Kidney (tissue), 22 donors: ENCODE measurements at places on chromosomes 12 and 14. TPM values are rescaled to one million over a fixed set of nuclear protein-coding genes. Genes with fewer than 3 reads are reported as not detected.

DNA sequence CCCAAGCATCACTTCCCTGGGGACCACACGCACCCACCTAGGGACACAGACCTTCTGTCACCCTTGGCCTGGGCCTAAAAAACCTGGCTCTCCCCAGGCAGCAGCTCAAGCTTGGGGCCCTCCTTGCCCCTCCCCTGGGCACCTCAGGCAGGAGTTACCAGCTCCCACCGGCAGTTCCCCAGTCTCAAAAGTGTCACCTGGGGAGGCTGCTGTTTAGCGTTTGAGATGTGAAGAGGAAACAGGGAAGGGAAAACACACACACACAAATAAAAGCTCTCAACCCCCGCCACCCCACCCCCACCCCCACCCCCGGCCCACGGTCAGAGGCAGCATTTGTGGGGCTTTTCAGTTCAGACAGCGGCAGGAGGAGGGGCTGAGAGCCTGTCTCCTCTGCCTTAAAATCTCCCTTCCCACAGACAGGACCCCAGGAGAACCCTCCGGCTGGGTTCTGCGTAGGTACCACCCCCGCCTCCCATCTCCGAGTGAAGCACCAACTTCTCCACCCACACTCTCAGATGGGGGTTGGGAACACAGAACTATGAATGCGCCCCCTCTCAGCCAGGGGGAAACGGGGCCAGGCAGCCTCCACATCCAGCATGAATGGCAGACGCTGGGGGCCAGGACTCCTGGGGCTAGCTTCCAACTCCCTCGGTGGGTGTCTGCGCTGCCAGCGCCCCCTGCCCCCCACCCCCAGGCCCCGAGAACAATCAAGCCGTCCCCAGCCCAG is 3.0 kb downstream of the NCOR2 start:
- DNase-seq, result no peak
- H3K36me3 ChIP-seq, result no peaks in the 10 kb centered on the region
- no peaks in the 10 kb centered on the region for H3K27me3 ChIP-seq
- H3K4me3 ChIP-seq, result no peak overlapping the region
- no peak overlapping the region for H3K27ac ChIP-seq

CISTR gene
- not detected for total RNA-seq

GZMB gene
- 1.6 TPM for total RNA-seq

- no peaks in the 10 kb centered on the region for H3K36me3 ChIP-seq
- peak overlapping the region; percentile 99 for H3K27ac ChIP-seq
- H3K4me1 ChIP-seq, result peaks cover 4% of the 10 kb centered on the region
- peak overlapping the region; percentile 85 for H3K4me3 ChIP-seq
These were observed 972 bp downstream of the SAMD4A start for GRCh38 chr14:54567639-54568561.

COQ5 gene
- total RNA-seq, result 26.5 TPM

FITM1 gene
- 1.3 TPM for total RNA-seq

DNA sequence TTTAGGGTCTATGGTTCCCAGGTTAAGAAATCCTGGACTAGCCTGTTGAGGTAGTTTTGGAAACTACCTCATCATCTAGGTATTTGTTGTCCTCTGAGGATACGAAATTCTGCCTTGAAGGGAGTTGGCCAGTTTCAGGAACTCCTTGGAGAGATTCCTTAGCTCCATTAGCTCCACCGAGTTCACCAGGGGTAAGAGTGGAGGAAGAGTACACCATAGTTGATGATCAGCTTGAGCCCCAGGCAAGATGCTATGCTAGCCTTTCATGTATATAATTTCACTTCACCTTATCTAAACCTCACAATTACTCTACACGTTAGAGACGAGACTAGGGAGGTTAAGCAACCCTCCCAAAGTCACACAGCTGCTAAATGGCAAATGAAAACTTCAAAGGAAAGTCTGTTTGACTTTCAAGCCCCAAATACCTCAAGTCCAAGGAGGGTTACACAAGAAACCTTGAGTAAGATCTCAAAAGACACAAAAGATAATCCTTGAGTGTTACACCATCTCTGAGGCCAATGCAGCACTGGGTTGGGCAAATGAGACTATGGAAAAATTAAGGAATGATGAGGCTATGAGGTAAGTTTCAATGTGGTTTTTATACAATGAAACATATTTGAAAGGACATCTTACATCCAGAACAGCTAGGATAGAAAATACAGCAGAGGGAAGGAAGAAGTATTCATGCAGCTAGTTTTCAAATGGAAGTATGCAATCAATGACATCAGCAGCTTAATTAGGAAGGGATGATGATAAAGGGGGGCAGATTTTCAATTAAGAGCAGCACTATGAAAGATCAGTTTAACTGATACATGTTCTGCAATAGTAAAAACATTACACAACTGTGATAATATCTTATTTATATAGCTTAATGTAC is 97.2 kb upstream of the KRAS start:
- no peak overlapping the region for H3K27ac ChIP-seq
- no peaks in the 10 kb centered on the region for H3K36me3 ChIP-seq
- no peaks in the 10 kb centered on the region for H3K27me3 ChIP-seq
- no peaks in the 10 kb centered on the region for H3K4me1 ChIP-seq

- H3K4me1 ChIP-seq, result peaks cover 6% of the 10 kb centered on the region
- H3K27ac ChIP-seq, result no peak overlapping the region
- no peaks in the 10 kb centered on the region for H3K27me3 ChIP-seq
- no peak for DNase-seq
- no peaks in the 10 kb centered on the region for H3K36me3 ChIP-seq
These were observed 14.3 kb upstream of the PPP1R13B start for GRCh38 chr14:103861413-103862392.

DNA sequence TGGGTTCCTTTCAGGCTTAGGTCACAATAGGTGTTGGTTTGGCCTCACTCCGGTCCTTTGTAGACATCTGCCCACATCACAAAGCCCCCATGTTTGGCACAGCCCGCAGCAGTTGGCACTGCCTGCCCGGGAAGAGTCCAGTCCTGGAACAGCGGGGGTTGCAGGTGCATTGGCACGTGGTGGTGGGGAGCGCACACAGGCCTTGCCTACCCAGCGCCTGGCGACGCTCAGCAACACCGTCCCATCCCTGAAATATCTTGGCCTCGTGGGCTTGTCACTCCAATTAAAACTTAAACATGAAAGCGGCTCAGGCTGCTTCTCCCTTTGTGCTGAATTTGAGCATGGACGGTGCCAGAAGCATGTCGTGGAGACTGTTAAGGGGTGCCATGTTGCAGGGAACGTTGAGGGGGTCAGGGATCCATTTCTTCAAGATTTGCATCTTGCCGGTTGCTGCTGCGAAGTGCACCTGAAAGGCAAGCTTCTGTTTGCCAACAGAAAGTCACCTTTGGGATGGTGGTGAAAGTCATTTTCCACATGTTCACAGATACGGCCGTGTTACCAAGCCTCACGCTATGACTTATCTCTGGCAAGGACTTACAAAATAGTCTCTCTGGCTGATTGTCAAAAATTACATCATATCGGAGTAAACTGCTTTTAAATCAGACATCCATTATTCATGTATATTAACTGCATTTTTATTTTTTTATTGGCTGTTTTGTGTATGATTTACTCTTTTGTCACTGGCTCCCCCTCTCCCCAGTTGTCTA is 91.5 kb downstream of the FBXW8 start:
- H3K27ac ChIP-seq, result no peak overlapping the region
- peaks cover 3% of the 10 kb centered on the region for H3K36me3 ChIP-seq
- H3K4me1 ChIP-seq, result no peaks in the 10 kb centered on the region
- H3K4me3 ChIP-seq, result no peak overlapping the region
- no peak for DNase-seq
- H3K27me3 ChIP-seq, result no peaks in the 10 kb centered on the region

TMEM52B gene
- 25.7 TPM for total RNA-seq

DNA sequence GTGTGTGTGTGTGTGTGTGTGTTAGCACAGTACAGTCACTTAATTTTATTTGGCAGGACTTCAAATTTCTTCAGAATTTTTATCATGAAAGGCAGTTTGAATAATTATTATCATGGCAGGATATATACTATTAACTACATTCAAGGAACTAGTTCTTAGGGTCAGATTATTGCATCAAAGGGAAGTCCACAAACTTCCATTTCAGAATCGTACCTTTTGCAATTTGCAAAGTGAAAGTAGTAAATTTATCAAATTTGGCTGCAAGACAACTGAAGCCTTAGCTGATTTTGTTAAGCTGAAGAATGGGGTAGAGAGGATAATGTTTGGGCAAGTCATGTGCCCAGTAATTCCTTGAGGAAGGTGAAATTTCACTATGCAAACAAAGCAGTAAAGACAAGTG is 68.2 kb downstream of the PLEKHG7 start:
- H3K27ac ChIP-seq, result no peak overlapping the region
- peaks cover 3% of the 10 kb centered on the region for H3K36me3 ChIP-seq
- H3K4me1 ChIP-seq, result no peaks in the 10 kb centered on the region
- no peak for DNase-seq
- H3K4me3 ChIP-seq, result no peak overlapping the region

DNA sequence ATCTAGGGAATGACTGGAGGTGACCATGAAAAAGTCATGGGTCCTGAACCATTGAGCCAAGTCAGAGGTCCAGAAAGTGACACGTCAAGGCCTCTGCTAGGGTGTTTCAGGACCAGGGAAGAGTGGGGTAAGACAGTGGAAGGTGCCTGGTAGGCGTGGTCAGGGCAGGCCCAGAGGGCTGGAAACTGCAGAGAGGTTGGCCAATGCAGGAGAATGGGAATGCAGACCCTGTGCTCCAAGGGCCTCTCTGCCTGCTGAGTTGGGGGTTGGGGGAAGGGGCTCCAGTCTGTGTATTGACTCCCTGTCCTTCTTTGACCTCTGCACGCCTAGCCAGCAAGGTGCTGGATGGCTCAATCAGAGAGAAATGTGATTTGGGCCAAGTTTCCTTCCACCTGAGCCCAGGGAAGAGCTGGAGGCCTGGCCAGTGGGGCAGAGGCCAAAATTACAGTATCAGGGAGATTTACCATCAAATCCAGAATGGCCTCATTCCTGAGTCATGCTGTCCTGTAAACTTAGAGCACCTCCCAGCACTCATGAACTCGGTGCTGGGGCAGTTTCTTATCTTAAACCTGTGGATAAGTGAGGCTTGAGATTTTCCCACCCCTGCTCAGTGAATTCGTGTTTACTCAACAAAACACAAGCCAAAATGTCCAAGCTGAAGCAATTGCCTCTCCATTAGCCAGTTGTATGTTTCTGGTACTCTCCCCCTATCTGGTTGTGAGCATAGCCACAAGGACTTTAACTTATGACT is 24.4 kb downstream of the IRF2BPL start:
- no peaks in the 10 kb centered on the region for H3K27me3 ChIP-seq
- peaks cover 42% of the 10 kb centered on the region for H3K4me1 ChIP-seq
- H3K27ac ChIP-seq, result peak overlapping the region; percentile 20
- no peak for DNase-seq

DNA sequence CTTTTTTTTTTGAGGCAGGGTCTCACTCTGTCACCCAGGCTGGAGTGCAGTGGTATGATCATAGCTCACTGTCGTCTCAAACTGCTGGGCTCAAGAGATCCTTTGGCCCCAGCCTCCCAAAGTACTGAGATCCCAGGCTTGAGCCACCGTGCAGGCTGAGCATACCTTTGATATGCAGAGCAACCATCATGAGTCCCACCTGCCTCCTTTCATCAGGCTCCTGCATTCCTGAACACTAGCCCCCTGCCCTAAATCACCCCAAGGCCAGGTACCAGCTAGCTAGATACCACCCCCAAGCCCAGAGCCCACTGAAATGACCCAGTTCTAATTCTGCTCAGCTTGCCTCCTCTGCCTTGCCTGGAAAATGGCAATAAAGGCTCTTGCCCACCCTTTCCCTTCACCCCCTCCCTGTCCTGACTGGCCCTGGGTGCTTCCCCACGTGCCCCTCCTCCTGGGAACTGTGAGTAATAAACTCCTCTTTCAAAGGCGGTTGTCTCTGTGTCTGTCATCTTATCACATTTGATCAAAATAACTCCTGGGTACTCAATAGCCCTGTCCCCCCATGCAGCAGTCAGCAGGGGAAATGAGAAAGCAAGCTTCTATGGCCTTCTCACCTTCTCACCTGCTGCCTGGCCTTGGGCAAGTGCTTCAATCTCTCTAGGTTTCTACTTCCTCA is 6.4 kb upstream of the BRF1 start:
- no peaks in the 10 kb centered on the region for H3K36me3 ChIP-seq
- H3K4me3 ChIP-seq, result no peak overlapping the region
- no peak for DNase-seq
- H3K4me1 ChIP-seq, result no peaks in the 10 kb centered on the region
- H3K27me3 ChIP-seq, result no peaks in the 10 kb centered on the region

GRCh38 chr14:72612041-72612440 is 281.9 kb downstream of the DPF3 start:
- DNase-seq, result no peak
- no peak overlapping the region for H3K27ac ChIP-seq
- H3K36me3 ChIP-seq, result no peaks in the 10 kb centered on the region
- no peaks in the 10 kb centered on the region for H3K27me3 ChIP-seq
- H3K4me3 ChIP-seq, result no peak overlapping the region

RFX4 gene
- not detected for total RNA-seq

PRH2 gene
- total RNA-seq, result not detected

GRCh38 chr12:2226641-2227040 is 173.9 kb downstream of the CACNA1C start:
- DNase-seq, result no peak
- no peaks in the 10 kb centered on the region for H3K27me3 ChIP-seq
- H3K4me3 ChIP-seq, result no peak overlapping the region
- H3K4me1 ChIP-seq, result no peaks in the 10 kb centered on the region
- no peak overlapping the region for H3K27ac ChIP-seq
- H3K36me3 ChIP-seq, result no peaks in the 10 kb centered on the region

DNA sequence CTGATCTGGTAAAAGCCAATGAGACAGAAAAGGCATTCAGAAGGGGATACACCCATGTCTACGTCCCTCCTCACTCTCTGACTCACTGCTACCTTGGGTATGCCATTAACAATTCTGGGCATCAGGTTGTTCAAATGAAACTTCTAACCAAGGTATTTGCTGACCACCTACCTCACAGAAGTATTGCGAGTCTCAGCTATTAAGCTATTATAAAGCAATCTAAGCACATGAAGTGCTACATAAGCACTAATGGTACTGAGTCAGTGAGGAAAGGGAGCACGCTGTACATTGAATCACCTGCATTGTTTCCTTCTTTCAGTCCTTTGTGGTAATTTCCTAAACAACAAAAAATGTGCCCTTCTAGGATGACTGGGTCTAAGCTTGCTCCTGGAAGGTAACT is 62.8 kb upstream of the CCDC91 start:
- no peak overlapping the region for H3K4me3 ChIP-seq
- H3K27ac ChIP-seq, result no peak overlapping the region
- no peak for DNase-seq
- no peaks in the 10 kb centered on the region for H3K4me1 ChIP-seq
- H3K27me3 ChIP-seq, result no peaks in the 10 kb centered on the region
- no peaks in the 10 kb centered on the region for H3K36me3 ChIP-seq

TMEM117 gene
- total RNA-seq, result 6.0 TPM
